SJSA1 (cell line): ENCODE measurements at places on chromosomes 2 and 18. TPM values are rescaled to one million over a fixed set of nuclear protein-coding genes. Genes with fewer than 3 reads are reported as not detected.

GNAL gene
- 1.9 and 5.5 TPM in 2 replicates for total RNA-seq

RPRM gene
- not detected in 2 replicates for total RNA-seq

NAT8 gene
- not detected in 2 replicates for total RNA-seq

ACADL gene
- total RNA-seq = not detected in 2 replicates

DNA sequence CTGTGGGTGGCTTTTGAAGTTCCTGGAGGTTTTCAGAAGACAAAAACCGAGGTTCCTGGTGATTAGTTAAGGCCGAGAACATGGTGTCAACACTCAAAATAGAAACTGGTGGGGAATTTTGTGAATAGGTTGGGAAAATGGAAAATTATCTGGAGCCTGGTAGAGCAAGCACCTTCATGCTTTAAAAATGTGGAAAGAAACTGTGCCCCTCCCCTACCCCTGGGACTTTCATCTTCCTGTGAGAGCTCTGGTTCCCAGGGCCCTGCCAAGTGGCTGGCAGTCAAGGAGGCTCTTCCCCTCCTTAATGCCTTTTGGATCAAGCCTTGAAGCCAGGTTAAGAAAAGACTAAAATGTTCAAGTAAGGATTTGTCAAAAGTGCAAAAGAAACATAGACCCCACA is 1.9 kb upstream of the CRACDL start:
- no peak for DNase-seq

DNA sequence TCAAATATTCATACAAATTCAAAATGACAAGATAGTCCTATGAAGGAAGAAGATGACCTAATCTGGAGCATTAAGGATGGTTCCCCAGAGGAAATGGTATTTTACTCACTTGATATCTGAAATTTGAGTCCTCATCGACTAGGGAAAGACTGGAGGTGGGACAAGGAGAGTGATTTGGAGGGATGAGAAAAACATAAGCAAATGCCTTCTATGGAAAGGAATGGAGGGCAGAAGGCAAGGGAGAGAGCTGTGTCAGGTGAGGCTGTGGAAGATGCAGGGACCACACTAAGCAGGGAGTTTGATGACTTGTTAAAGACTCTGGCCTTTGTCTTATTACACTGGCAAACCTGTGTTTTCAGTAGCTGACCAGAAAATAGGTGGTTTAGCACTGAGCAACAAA is 38.4 kb downstream of the CALCRL start:
- DNase-seq = no peak

- DNase-seq = no peak
These were observed 83.9 kb downstream of the UBR3 start for GRCh38 chr2:169911119-169911518.

DNA sequence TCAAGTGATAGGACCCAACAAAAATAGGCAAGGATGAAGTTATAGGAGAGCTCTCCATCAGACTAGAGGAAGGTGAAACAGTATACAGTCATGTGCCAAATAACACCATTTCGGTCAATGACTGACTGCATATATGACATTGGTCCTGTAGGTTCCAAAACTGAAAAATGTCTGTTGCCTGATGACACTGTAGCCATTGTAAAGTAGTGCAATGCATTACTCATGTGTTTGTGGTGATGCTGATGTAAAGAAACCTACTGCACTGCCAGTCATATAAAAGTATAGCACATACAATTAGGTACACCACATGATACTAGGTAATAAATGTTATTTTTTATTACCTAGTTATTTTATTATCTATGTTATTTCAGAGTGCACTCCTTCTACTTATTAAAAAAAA is 147.9 kb downstream of the GREB1L start:
- DNase-seq = no peak
